ENCODE measurements at places on chromosomes 1 and 21.

GRCh38 chr1:29055160-29055559, 68.5 kb downstream of the TMEM200B start:
- peak; percentile 17 for DNase-seq

GRCh38 chr1:153566414-153567371, 1.0 kb upstream of the S100A2 start:
- peak; percentile 98 for DNase-seq

- DNase-seq = no peak
Observed at GRCh38 chr1:192534666-192535065, 40.9 kb upstream of the RGS1 start.

DNA sequence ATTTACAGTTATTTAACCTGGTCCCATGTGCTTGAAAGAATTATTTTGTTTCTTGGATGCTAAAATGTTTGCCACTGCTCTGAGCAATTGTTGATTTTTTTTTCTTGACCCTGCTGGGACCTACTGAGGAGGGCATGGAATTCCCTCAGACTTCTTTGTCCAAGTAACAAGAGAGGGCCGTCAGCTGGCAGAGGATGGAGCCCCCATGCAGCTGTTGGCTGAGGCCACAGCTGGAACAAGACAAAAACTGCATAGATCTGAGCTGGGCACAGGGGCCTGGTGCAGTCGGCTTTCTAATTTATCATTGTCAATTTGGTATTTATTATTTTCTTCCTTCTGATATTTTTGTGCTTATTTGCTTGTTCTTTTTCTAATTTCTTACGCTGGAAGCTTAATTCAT, 39.6 kb upstream of the ABCG1 start:
- no peak for DNase-seq

DNA sequence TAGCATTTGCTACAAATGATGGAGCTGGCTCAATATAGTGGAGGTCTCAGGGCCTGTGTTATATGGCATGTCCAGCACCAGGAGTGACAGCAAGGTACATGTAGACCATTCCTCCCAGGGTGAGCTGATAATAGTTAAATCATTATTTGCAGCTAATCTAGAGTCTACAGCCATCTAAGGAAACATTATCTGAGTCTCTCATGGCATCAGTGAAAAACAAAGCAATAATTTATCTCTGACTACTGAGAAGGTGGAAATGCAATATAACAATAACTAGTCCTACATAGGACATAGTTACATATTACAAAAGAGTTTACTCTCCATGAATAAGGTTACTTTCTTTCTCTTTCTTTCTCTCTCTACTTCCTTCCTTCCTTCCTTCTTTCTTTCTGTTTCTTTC, 143.4 kb upstream of the KCNK2 start:
- DNase-seq = no peak

- no peak for DNase-seq
Observed at GRCh38 chr1:187070076-187070475, 241.3 kb downstream of the PLA2G4A start.

- no peak for DNase-seq
Observed at GRCh38 chr1:162405800-162406199, 6.1 kb downstream of the SH2D1B start.

DNA sequence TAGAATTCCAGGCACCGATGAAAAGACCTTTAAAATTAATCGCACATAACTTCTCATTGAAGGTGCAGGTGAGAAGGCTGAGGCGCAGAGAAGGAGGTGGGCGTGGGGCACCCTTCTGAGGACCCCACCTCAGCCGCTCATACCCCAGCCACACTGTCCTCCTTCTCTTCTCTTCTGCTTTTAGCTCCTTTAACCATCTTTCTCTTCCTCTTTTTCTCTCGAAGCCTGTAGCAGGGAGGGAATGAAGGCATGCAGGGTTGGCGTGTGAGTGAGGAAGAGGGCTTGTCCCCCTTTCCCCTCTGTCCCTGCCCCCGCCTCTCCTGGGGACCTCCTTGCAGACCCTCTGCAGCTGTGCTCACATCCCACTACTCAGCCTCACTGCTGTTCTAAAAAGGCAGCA, 57.8 kb upstream of the CACNA1E start:
- DNase-seq = no peak

Data from mesenchymal stem cell (in vitro differentiated cells and primary cell).